ENCODE measurements at places on chromosomes 1 and 21.

- no peak for DNase-seq
Measured at GRCh38 chr1:111649227-111649626, 29.6 kb downstream of the RAP1A start.

- DNase-seq, result no peak
Measured at GRCh38 chr1:197740992-197741391, 34.3 kb downstream of the DENND1B start.

GRCh38 chr1:204286831-204287421 is 72.8 kb downstream of the PLEKHA6 start:
- peak; percentile 40 for DNase-seq

- no peak for DNase-seq
Measured at GRCh38 chr1:181416268-181416860, 67.0 kb upstream of the CACNA1E start.

- no peak for DNase-seq
Measured at GRCh38 chr1:6918925-6919511, 133.8 kb downstream of the CAMTA1 start.

DNA sequence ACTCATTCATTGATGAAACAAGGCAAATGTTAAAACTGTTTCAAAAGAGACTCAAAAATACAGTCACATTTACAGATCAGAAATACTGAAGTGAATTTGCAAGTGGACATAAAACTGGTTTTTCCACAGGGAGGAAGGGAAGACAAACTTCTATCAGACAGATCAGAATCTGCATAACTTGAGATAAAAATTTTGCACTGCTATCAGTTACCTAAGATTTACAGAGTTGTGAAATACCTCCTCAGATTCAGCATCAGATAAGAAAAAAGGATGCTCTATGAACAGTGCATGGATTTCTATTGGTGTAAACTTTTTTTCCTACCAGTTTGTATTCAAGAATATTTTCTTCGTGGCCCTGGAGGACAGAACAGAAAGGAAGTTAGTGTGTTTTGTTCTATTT is 575.4 kb downstream of the RWDD3 start:
- DNase-seq, result no peak

Measured in effector memory CD8-positive, alpha-beta T cell (primary cell).